NCI-H1417 (cell line): ENCODE measurements at places on chromosomes 1 and 21.

GRCh38 chr1:25615172-25615541, 1.4 kb upstream of the MAN1C1 start:
- DNase-seq, result no peak

DNA sequence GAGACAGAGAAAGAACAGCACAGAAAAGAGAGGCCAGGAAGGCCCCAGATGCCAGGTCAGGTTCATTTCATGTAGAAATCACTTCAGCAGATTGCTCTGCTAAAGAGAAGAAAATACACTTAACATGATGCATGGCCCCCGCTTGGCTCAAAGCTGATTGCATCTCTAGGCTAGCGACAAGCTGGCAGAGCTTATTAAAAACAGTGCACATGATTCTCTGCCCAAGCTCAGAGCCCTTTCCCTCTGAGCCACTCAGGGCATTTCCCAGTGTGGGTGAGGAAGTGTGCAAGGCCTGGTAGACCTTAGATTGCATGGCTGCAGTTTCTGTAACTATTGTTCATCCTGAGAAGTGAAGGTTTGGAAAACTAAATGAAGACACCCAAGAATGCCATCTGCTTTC, 3.3 kb upstream of the CAPN9 start:
- DNase-seq, result no peak

GRCh38 chr1:43979528-43980254, 681 bp downstream of the B4GALT2 start:
- DNase-seq, result peak; percentile 52

DNA sequence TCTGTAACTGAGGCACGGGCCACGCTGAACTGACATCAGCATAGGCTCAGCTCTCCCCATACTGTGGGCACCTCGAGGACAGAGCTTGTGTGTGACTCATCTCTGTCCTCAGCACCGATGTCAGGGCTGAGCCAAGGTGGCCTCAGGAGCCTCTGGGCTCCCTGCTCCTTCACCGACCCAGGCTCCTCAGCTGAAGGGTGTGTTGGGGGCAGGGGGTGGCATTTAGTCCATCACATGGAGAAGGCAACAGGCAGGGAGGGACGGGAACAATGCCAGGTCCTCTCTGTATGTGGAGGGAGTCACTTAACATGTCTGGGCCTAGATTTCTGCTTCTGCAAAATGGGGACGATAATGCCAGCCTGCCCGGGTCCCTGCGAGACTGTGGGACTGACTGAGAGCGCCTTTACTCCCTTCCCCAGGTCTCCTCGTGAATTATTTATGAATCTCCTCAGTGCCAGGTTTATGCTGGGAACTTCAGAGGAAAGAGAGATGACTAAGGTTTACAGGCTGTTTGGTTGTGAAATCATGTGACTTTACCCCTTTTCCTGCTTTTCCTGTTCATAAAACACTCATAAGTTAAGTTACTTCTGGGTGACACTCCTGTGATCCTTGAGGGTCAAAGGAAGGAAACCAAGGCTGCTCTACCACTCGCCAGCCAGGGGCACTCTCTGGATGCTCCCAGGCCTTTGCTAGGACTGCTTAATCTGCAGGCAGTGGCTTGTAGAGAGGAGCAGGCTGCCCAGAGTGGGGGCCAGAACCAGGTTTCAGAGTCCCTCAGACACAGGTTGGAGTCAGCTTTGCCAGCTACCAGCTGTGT, 16.2 kb downstream of the TTC39A start:
- DNase-seq, result no peak

- no peak for DNase-seq
Measured at GRCh38 chr21:34553151-34553952, 41.3 kb upstream of the KCNE1 start.

GRCh38 chr1:223832637-223832943, 13.2 kb downstream of the TP53BP2 start:
- no peak for DNase-seq

DNA sequence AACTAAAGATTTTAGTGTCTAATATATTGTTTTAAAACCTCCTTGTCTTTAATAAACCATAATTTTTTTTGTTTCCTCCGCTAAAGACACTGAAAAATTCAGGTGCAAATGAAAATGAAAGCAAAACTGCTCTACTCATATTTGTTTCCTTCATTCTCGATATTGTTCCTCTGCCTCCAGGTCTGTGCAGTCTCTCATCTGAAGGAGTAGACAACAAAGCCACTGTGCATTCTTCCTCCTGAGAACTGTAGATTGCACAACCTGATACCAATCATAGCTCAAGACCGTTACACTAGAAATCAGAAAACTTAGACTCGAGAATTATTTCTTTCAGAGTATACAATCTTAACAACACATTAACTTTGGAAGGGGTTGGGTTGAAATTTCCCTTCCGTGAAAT, 373.1 kb upstream of the CXADR start:
- no peak for DNase-seq

- DNase-seq, result no peak
Measured at GRCh38 chr1:46797696-46798470, 963 bp upstream of the CYP4B1 start.

DNA sequence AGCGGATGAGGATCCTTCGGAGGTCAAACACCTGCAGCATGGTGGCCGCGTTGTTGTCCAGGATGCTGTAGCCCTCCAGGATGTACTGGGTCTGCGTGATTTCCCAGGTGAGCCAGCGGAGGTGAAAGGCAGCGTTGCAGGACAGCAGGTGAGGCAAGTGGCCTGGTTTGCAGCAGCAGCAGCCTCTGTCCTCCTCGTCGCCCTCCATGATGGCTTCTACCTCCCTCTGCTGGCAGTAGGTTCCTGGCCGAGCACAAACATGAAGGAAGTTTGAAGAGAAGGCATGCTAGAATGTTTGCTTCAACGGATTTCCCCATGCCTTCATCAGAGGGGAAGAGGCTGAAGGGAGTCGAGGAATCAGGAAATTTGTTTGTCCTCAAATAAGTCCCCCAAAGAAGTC, 74.7 kb downstream of the NTPCR start:
- DNase-seq, result peak; percentile 2

GRCh38 chr1:221437926-221438325, 304.0 kb downstream of the DUSP10 start:
- no peak for DNase-seq

GRCh38 chr1:244241438-244241837, 190.4 kb downstream of the ZBTB18 start:
- DNase-seq, result no peak

DNA sequence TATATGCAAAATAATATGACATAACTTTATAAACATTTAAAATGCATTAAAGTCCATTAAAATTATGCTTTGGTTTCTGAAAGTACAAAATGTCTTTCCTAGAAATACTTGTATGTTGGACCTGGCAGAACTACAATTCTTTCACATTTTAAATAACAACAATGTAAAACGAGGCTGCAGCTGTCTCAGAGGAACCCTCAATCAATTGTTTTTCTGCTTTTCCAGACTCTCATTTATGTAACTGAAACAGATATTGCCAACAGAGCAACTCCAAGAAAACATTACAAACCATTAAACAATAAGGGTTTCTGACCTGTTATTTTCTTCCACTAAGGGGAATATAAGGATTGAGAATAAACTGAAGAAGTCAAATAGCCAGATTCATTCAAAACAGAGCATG, 1193.4 kb downstream of the NCAM2 start:
- DNase-seq, result no peak

DNA sequence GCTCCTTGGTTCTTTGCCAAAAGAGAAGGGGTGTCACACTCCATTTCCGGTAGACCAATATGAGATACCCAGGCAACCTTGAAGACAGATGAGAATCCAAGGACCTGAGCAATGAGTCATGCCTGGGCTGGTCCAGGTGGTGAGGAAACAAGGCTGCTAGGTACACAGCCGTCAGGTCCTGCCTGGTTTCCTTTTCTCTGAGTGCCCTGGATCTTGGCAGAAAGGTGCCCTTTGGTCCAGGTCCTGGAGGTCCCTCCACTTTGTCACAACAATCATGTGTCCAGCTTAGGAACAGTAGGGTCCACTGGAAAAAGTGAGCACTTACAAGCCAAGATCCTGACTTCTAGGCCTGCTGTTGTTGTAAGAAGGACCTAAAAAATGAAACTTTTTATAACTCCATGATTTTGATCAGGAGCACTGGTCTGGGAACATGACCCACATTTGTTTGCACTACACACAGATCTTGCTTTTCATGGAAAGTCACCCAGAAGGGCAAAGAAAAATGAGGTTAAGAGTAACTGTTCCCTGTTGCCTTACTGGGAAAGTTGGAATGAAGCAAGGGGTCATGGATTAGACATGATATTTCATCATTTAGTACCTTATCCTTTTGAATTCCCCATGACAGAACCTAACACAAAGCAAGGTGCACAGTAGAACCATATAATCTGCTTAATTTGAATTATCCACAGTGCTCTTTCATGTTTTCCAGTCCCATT, 94.7 kb downstream of the PAPPA2 start:
- peak; percentile 16 for DNase-seq

- DNase-seq, result no peak
Measured at GRCh38 chr1:112536561-112536960, 27.8 kb downstream of the WNT2B start.

- DNase-seq, result no peak
Measured at GRCh38 chr1:245363461-245364200, 208.8 kb downstream of the KIF26B start.

DNA sequence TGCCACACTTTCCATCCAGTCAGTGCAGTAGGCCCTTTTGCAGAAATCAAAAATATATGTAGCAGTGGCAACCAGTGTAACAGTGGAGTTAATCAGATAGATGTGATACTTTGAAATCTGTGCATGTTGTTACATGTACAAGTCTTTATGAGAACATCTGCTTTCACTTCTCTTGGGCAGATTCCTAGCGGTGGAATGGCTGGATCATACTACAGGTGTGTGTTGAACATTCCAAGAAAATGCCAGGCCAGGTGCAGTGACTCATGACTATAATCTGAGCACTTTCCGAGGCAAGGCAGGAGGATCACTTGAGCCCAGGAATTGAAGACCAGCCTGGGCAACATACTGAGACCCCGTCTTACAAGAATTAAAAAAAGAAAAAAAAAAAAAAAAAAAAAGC, 55.3 kb downstream of the GNB1 start:
- DNase-seq, result no peak

DNA sequence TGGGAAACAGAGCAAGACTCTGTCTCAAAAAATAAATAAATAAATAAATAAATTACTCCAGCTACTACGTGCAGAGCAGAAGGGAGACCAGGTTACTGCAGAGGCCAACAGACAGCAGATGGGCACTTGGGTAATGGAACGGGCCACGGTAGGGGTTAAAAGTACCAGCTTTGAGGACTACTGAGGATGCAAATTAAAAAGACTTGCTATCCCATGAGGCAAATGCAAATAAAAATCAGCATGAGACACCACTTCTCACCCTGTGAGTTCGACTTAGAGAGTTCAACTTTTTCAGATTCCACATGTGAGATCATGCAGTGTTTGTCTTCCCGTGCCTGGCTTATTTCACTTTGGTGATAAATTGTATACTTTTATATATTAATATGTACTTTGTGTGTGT, 6.6 kb downstream of the SLC2A5 start:
- DNase-seq, result no peak

- DNase-seq, result peak; percentile 47
Measured at GRCh38 chr1:226549937-226550671, 1.5 kb downstream of the STUM start.

GRCh38 chr1:156684227-156684782, 7.1 kb upstream of the NES start:
- no peak for DNase-seq
